ENCODE measurements at places on chromosomes 2 and 18.

DNA sequence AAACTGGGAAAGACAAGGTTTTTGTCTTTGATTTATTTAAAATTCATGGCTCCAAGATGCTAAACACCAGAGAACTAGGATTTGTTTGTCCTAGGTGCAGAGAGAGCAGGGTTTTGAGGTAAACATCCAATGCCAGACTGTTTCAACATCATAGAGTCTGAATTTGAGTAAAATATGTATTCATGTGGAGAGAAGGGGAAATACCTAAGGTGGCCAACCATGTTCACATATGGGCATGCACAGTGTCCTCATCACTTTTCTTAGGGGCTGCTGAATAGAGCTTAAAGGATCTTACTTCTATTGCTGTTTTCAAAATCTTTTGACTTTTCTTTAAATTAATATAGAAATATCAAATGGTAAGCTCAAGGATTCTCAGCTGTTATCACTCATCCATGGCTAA lies 287.0 kb upstream of the CCDC68 start:
- no peak for DNase-seq

DNA sequence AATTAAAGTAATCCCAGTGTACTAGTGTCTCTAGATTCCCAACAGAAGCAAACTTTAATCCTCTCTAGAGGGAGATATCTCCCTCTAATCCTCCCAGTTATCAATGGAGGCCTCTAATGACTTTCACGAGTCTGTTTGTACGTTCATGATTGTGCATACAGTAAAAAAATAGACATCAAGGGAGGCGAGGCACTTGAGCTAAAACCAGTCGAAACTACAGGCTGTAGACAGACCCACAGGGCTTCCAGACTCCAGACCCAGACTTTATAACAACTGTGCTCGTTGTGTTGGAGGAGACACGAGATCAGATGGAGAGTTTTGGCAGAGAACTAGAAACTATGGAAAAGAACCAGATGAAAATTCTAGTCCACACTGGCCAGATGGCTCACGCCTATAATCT lies 7.0 kb downstream of the DGKD start:
- no peak for DNase-seq

- no peak for DNase-seq
Observed at GRCh38 chr2:223048519-223048918, 3.5 kb upstream of the KCNE4 start.

DNA sequence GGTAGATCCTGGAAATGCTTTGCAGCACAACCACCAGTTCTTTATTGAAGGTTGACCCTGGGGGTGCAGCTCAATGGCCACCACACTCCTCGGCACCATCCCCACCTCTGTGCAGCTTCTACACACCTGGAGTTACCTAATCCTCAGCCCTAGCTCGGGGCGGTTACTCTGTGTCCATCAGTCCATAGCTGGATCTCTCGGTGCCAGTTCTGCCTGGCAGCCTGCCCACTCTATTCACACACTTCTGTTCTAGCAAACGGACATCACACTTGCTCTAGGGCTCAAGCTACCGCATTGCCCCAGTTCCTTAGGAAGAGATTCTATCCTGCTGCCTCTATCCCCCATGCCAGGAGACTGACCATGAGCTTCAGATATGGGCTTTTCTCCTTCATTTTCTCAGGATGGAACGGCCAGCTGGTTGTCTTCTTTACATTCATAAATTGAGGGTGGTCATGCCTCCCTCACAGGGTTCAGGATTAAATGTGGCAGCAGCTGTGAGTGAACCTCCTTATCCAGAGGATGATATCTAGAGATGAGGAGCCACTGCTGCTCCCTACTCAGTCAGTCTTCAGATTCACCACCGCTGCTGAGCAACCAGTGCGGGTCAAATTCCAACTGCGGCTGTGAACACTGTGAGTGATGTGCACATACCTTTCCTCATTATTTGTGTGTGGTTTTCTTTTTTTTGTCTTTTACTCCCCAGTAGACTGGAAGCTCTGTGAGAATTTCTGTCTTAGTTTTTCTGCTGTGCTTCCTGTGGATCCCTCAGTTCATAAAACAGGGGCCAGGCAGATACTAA lies 66.9 kb upstream of the TRIB2 start:
- DNase-seq, result no peak

DNA sequence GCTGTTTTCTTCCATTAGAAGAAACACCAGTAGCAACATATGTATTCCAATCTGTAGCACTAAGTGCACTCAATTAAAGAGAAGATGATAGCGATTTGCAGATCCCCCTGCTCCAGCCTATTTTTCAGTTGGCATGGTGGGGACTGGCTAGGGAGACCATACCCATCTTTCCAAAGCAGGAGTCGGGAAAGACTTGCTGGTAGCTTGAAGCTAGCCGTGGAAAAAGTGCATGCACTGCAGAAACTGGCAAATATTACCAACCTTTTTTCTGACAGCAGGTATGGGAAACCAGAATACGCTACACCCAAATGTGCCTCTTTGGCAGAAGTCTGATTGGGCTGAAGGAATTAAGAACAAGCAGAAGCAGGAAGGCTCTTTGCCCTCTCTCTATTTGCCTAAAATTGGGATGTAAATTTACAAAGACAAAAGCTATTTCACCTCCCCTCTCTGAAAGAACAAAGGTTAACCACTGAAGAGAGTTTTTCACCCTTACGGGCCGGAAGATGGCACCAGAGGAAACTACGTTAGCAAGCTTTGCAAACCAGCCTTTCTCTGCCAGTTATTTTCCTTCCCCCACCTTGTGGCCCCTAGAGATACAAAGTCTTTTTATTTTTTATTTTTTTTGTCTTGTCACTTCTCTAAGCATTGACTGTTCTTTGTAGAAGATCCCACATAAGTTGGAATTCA lies 273.1 kb downstream of the DLGAP1 start:
- DNase-seq, result no peak

GRCh38 chr2:84958135-84959059 lies 12.6 kb upstream of the KCMF1 start:
- no peak for DNase-seq

DNA sequence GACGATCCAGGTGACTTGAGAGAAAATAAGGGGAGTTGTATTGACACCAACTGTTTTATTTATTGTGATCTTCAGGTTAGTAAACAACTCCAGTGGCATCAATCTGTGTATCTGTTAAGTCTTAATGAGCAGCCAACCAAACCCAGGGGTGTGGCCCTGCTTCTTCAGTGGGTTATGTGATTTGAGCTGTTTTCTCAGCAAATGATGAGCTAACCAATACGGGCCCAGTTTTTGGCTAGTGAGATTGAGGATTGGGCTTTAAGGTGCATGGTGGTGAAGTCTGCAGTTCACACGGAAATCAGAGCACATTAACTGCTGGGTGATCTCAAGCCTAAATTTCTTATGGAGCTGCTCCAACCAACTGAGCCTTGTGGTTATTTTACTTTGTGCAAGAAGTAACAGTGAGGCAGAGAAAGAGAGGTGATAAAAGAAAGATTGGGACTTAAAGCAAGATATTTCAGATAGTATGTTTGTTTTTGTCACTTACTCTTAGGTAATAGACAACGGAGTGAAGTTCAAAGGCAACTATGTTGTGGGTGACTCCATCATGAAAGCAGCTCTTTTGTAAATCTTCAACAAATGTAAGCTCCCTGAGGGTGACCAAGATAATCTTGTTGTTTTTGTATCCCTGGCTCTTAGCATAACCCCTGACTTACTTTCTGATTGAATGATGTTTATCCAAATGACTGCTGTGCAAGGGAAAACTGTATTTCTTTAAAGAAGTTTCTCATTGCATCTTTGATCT lies 2.4 kb downstream of the MTCL1 start:
- no peak for DNase-seq

- DNase-seq, result no peak
Observed at GRCh38 chr2:185979546-185980071, 241.0 kb downstream of the FSIP2 start.

GRCh38 chr2:112688086-112688880 lies 32.5 kb upstream of the NT5DC4 start:
- no peak for DNase-seq

DNA sequence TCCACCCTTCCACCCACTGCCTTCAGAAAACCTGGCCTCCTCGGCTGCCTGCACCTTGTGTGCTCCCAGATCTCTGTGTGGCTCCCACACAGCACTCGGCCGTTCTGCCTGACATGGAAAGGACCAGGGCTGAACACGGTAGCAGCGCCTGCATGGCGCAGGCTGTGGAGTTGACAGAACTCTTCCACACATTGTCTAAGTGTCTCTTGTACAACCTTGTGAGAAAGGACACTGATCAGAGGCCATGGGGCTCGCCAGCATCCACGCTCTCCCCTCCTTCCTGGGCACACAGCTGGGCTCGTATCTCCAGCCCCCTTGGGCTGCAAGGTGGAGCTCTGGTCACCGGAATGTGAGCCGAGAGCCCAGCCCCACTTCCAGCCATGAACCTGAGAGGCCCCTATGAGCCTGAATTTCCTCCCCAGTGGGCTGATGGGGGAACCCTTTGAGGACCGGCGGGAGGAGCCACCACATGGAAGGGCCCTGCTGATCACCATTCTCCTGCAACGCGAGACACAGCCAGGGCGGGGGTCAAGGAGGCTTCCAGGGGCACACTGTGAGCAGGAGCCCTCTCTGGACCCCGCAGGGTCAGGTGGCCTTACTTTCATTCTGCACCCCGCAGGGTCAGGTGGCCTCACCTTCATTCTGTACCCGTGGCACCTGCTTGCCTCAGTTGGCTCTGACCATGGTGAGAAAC lies 314.2 kb upstream of the MYT1L start:
- DNase-seq, result no peak

- no peak for DNase-seq
Observed at GRCh38 chr2:45068571-45069140, 59.4 kb upstream of the SIX2 start.
